ENCODE measurements at places on chromosomes 1 and 21. TPM values are rescaled to one million over a fixed set of nuclear protein-coding genes. Genes with fewer than 3 reads are reported as not detected.

DNA sequence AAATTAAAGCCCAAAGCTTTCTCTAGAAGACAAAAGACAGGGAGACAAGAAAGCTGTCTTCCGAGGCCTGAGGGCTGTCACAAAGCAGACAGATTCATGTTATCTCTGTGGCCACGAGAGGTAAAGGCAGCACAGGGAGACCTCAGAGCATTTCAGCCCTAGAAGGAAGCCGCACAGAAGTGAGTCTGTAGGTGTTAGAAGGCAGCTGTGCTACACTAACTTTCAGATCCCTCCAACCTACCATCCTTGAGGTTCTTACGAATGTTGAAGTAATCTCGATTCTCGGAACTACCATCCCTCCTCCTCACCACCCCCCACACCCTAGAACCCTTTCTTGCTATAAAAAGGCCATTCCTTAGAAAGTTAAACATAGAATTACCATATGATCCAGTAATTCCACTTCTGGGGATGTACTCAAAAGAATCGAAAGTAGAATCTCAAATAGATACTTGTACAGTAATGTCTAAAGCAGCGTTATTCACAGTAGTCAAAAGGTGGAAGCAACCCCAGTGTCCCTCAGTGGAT, 21.5 kb upstream of the LYST start:
- H3K4me3 ChIP-seq = peak overlapping the region; percentile 76
- H3K27me3 ChIP-seq = no peaks in the 10 kb centered on the region
- peaks cover 61% of the 10 kb centered on the region for H3K4me1 ChIP-seq
- H3K36me3 ChIP-seq = no peaks in the 10 kb centered on the region
- H3K27ac ChIP-seq = peak overlapping the region; percentile 91
- peak; percentile 69 for DNase-seq

DNA sequence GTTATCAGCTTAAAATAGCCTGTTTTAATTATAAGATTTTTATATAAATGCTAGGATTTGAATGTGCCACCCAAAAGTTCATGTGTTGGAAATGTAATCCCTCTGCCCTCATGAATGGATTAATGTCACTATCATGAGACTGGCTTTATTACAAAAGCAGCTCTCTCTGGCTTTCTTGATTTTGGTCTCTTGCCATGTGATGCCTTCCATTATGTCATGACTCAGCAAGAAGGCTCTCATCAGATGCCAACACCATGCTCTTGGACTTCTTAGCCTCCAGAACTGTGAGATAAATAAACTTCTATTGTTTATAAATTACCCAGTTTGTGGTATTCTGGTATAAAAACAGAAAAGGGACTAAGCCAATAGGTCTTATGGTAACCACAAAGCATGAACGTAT, 6.9 kb upstream of the PRSS38 start:
- no peak for DNase-seq
- H3K27ac ChIP-seq = no peak overlapping the region
- H3K4me1 ChIP-seq = peaks cover 14% of the 10 kb centered on the region
- peaks cover 32% of the 10 kb centered on the region for H3K36me3 ChIP-seq
- H3K27me3 ChIP-seq = peaks cover 18% of the 10 kb centered on the region

Gene SH2D2A
- 153 TPM for total RNA-seq

DNA sequence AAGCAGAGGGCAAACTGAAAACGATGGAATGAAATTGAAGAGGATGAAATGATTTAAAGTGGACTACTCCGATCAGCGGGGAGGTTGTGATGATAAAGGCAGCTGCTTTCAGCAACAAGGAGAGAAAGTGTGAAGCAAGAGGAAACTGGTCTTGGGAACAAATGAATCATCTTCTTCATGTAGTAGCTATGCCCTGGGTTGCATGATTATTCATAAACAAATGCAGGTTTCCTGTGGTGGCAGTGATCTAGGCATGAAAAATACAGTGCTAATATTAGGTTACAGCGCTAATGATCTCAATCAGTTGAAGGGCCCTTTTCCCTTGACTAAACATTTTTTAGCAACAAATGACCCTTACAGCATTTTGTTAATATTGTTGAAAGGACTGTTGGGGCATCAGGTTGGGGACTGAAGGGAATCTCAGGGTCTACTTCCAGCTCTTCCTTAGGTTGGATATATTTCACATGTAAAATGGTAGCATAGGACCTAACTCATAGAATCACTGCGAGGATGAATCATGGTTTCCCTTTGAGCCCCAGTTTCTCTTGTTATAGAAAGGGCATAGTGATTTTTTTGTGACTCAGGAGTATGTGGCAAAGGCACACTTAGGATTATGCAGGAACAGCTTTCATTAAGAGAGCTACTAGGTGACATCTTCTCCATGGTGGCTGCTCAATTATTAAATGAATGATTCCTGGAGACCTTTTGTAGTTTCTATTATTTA, 1.9 kb upstream of the ZFYVE9 start:
- H3K4me1 ChIP-seq = peaks cover 27% of the 10 kb centered on the region
- H3K36me3 ChIP-seq = no peaks in the 10 kb centered on the region
- H3K27me3 ChIP-seq = peaks cover 12% of the 10 kb centered on the region

DNA sequence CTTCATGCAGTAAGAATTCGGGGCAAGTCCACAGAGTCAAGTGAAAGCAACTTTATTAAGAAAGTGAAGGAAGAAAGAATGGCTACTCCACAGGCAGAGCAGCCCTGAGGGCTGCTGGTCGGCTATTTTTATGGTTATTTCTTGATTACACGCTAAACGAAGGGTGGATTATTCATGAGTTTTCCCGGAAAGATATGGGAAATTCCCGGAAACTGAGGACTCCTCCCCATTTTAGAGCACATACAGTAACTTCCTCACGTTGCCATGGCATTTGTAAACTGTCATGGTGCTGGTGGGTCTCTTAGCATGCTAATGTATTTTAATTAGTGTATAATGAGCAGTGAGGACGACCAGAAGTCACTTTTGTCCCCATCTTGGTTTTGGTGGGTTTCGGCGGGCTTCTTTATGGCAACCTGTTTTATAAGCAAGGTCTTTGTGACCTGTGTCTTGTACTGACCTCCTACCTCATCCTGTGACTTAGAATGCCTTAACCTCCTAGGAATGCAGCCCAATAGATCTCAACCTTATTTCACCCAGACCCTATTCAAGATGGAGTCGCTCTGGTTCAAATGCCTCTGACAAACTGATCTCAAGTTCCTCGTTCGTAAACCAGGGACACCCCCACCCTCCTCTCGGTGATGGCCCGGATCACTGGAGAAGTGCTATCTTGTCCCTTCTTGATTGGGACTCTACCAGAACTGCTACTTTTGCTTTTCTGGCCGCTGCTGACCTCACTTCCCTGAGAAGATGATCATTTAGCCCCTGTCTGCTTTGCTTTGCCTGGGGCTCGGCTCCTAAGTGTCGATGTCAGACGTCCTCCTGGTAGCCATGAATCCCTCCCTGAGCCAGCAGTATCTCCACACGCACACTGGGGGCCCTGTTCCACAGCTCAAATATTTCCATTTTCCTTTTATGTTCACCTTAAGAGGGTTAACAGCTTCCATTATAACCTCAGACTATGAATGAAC, 48.8 kb downstream of the CLSTN1 start:
- no peak overlapping the region for H3K4me3 ChIP-seq
- DNase-seq = no peak
- peaks cover 8% of the 10 kb centered on the region for H3K4me1 ChIP-seq
- H3K27me3 ChIP-seq = no peaks in the 10 kb centered on the region
- H3K27ac ChIP-seq = no peak overlapping the region

Gene TMEM201
- total RNA-seq = 16.5 TPM

DNA sequence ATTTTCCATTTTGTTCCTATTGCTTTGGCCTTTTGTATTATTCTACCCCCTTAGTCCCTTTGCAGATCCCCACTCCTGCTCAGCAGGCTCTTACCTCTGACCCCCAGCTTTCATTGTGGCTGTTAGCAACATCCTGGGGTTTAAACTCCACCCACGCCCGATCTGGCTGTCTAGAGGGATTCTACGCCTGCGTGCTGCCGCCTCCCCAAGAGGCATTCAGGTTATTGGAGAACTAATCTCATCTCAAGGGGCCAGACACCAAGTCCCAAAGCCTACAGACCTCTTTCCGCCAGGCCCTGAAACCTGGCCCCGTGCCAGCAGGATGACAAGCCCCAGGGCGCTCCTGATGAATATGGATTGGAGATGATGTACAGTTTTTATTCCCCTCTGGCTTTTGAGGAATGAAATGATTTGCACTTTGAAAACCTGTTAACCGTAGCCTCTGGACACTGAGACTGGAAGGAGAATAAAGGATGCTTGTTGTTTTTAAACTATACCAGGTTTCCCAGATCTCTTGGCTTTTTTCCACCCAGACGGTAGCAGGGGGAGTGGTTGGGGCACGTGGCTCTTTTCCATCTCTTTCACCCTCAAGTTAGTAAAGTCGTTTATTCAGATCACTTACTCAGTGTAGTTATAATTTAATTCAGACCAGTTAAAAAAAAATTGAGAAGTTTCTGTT, 14.5 kb upstream of the IKBKE start:
- H3K27me3 ChIP-seq = no peaks in the 10 kb centered on the region
- H3K27ac ChIP-seq = no peak overlapping the region
- H3K36me3 ChIP-seq = peaks cover 5% of the 10 kb centered on the region
- peaks cover 5% of the 10 kb centered on the region for H3K4me1 ChIP-seq

- H3K27ac ChIP-seq = no peak overlapping the region
- no peak for DNase-seq
- H3K27me3 ChIP-seq = no peaks in the 10 kb centered on the region
- H3K4me1 ChIP-seq = no peaks in the 10 kb centered on the region
- H3K4me3 ChIP-seq = no peak overlapping the region
Observed at GRCh38 chr1:25208561-25209222, 23.6 kb downstream of the SYF2 start.

DNA sequence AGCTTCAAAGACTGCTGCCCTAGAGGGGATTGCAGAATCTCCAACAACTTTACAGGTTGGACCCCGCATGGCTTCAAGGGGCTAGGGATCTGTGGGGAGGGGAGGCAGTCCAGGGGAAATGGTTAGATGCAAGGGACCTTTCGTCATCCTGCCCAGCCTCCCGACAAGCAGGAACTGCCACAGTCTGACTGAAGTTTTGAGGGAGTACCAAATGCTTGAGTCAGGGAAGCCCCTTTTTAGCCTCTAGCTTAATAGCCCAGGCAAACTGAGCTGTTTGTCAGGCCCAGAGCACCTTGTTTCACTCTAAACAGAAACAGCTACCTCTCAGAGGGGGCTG, 1.1 kb downstream of the TOR3A start:
- peak overlapping the region; percentile 97 for H3K27ac ChIP-seq
- no peaks in the 10 kb centered on the region for H3K36me3 ChIP-seq
- peaks cover 17% of the 10 kb centered on the region for H3K4me1 ChIP-seq
- no peaks in the 10 kb centered on the region for H3K27me3 ChIP-seq
- no peak for DNase-seq

- DNase-seq = no peak
- H3K27ac ChIP-seq = peak overlapping the region; percentile 88
- peaks cover 14% of the 10 kb centered on the region for H3K36me3 ChIP-seq
- H3K4me3 ChIP-seq = peak overlapping the region; percentile 89
- no peaks in the 10 kb centered on the region for H3K27me3 ChIP-seq
Observed at GRCh38 chr1:161039154-161039545, 386 bp upstream of the TSTD1 start.

GRCh38 chr21:35338281-35338680, 289.2 kb upstream of the RUNX1 start:
- peak overlapping the region; percentile 49 for H3K27ac ChIP-seq
- H3K4me1 ChIP-seq = peaks cover 28% of the 10 kb centered on the region
- no peak for DNase-seq
- peaks cover 19% of the 10 kb centered on the region for H3K27me3 ChIP-seq
- no peak overlapping the region for H3K4me3 ChIP-seq

GRCh38 chr1:3668585-3669300, 16.4 kb downstream of the TP73 start:
- DNase-seq = no peak
- H3K4me3 ChIP-seq = no peak overlapping the region
- no peaks in the 10 kb centered on the region for H3K36me3 ChIP-seq
- H3K4me1 ChIP-seq = peaks cover 10% of the 10 kb centered on the region
- no peak overlapping the region for H3K27ac ChIP-seq

GRCh38 chr1:157371826-157372225, 180.5 kb downstream of the FCRL5 start:
- no peak for DNase-seq
- H3K4me3 ChIP-seq = no peak overlapping the region
- H3K36me3 ChIP-seq = no peaks in the 10 kb centered on the region
- H3K27me3 ChIP-seq = peaks cover 13% of the 10 kb centered on the region

Gene USP1
- total RNA-seq = 44.5 TPM

Gene GJA4
- total RNA-seq = 5.9 TPM

DNA sequence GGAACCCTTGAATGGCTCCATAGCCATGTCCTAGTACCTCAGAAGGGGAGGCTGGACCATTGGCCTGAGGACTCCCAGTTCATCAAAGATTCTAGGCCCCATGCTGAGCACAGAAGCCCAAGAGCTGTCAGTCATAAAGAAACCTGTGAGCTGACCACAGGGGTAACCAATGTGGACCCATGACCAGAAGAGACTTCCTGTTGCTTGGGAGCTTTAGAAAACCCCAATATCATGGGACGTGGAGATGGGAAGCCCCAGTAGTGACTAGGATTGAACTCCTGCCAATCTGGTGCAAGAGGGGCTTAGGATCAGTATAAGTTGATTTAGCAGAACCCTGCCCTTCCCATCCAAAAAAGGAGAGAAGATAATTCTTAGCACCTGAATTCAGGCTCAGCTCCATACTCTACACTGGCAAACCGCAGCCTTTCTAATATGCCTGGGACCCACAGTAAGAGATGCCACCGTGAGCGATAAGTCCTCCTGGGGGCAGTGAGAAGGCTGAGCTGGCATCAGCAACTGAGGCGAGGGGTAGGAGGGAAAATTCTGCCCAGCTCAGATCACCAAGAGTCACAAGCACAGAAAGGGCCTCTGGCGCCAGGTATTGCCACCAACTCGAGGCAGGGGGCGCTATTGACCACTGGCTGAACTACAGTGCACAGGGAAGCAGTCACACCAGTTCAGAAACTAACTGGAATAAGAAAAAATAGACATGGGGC, 108.9 kb downstream of the CAPN8 start:
- H3K27me3 ChIP-seq = peaks cover 3% of the 10 kb centered on the region
- no peak overlapping the region for H3K27ac ChIP-seq
- H3K4me3 ChIP-seq = no peak overlapping the region
- DNase-seq = no peak
- no peaks in the 10 kb centered on the region for H3K36me3 ChIP-seq

DNA sequence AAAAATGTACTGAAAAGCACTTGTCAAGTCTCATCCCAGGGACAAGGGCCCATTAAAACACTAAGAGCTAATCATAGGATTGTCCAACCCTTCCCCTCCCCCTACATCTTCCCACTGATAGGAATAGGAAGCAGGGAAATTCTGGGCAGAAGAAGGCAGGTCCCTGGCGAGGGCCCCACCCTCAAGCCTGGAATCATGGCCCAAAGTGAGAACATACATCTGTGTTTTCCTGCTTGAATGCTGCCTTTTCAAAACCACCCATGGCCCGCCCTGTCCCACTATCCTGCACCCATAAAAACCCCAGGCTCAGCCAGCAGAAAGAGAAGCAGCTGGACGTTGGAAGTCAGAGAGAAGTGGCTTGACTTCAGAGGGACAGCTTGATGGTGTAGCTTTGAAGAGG, 4.8 kb downstream of the DNAI4 start:
- no peak overlapping the region for H3K4me3 ChIP-seq
- H3K27ac ChIP-seq = no peak overlapping the region
- H3K4me1 ChIP-seq = peaks cover 7% of the 10 kb centered on the region

DNA sequence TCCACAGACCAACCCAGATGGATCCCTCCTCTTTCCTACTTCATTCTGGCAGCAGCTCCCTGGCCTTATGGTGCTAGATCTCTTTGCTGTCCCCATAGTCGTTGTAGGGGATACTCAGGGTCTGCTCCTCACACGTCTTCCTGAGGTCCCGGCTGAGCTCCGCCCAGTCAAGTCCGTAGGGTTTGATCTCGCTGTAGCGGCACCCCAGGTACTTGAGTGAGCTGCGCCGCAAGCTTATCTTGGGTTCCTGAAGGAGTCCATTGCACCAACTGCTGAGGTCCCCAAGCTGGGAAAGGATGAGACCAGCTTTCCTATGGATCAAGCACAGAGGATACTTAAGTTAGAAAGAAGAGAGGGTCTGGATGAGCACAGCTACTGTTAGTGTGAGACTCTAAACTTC, 300.3 kb downstream of the ASTN1 start:
- H3K4me3 ChIP-seq = no peak overlapping the region
- H3K27me3 ChIP-seq = peaks cover 7% of the 10 kb centered on the region
- H3K36me3 ChIP-seq = no peaks in the 10 kb centered on the region
- no peak for DNase-seq
